Stimulated activated CD4-positive, alpha-beta T cell treated with anti-CD3 and anti-CD28 coated beads, Interleukin-15, amount 100 ng/mL, for 1 hour (primary cell): ENCODE measurements at places on chromosomes 1 and 21.

GRCh38 chr1:204410688-204411450 lies 748 bp downstream of the PPP1R15B start:
- DNase-seq, result no peak

GRCh38 chr1:227886993-227887696 lies 60.6 kb downstream of the WNT9A start:
- no peak for DNase-seq

GRCh38 chr21:44958471-44959191 lies 18.8 kb downstream of the SLX9 start:
- no peak for DNase-seq

DNA sequence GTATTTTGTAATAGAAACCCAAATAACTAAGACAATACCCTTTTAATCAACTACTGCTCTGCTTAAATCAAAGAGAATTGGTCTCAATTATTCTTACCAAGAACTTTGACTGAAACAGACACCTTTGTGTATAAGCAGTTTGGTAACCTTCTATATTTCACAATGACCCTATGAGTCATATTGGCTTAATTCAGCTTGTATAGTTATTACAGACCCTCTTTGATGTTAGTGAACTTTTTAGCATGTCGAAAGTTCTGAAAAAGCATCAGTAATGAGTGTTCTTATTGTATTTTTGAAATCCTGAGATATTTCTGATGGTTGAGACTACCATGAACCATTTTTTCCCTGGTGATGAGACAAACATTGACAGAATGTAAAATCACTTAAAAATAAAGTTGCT lies 43.3 kb upstream of the RABGAP1L start:
- no peak for DNase-seq

GRCh38 chr1:44553771-44554170 lies 120.5 kb downstream of the TMEM53 start:
- DNase-seq, result no peak

DNA sequence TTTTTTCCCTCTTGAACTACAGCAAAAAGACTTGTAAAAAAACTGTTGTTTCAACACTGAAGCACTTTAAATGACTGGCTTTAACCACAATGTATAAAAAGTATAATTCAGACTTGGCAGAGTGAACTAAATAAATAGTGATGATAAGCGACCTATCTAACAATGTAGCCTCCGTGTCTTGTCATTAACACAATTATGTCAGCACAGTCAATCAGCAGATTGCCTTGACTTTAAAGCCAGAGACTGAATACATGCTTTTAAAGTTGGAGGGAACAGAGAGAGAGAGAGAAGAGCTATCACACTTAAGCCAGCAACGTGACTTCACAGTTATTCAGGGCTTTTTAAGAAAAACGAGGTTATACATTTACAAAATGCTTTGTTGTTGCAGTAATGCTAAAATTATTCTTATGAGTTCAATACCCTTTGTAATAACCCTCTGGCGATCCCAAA lies 378.1 kb downstream of the LMO4 start:
- DNase-seq, result no peak

- DNase-seq, result no peak
Measured at GRCh38 chr1:24705260-24706073, 39.8 kb upstream of the CLIC4 start.

DNA sequence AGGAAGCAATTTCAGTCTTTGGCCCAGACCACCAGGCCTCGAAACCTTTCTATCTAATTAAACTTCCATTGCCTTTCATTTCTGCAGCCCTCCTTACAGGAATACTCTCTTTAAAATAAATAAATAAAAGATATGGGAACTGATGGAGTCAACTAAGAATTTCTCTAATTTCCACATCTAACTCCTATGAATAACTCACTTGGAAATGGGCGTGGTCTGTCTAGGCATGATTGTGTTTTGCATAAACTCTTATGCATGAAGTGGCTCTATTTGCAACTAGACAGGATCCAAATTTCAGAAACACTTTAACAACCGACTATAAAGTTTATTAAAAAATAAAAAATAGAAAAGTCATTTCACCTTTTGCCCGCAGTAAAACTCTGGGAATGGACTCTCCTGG lies 199.5 kb downstream of the ADSS2 start:
- no peak for DNase-seq

DNA sequence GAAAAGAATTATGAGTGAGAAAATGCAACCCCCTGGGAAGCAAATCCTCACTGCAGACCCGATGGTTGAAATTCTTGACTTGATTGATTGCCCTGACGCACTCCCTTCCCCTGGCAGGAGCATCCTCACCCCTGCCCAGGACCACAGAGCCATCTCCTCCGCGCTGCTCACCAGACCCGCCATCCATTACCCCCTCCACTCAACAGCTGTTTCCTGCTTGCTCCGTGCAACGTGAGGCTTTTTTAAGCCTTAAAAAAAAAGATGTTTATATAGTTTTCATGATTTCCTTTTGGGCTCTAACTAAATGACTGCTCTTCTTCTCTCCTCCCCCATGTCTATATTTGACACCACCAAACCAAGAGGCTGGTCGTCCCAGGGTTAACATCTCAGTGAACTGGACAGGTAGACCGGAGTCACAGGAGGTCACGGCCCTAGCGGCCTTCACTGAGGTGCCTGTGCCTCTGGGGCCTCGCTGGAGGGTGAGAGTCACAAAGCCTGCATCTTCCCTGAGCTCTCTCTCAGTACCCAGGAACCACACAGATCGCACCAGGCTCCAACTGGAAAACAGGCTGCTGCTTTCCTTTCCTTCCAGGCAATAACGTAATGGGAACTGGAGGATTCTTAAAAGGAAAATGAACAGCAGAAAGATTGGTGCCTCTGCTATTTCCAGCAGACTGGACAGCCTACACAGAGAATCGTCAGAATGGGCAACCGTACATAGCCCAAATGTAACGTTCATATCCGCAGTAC lies 49.8 kb downstream of the ZBTB18 start:
- no peak for DNase-seq

- no peak for DNase-seq
Measured at GRCh38 chr1:50251702-50252101, 143.0 kb downstream of the ELAVL4 start.

DNA sequence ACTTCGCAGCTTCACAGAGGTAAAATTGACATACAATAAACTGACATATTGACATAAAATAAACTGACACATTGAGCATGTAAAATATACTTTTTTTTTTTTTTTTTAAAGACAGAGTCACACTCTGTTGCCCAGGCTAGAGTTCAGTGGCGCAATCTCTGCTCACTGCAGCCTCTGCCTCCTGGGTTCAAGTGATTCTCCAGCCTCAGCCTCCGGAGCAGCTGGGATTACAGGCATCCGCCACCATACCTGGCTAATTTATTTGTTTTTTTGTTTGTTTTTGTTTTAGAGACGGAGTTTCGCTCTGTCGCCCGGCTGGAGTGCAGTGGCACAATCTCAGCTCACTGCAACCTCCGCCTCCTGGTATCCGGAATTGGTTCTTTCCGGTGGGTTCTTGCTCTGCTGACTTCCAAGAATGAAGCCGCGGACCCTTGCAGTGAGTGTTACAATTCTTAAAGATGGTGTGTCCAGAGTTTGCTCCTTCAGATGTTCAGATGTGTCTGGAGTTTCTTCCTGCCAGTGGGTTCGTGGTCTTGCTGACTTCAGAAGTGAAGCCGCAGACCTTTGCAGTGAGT lies 48.4 kb upstream of the CLIC4 start:
- no peak for DNase-seq

GRCh38 chr1:184289825-184290550 lies 96.8 kb upstream of the C1orf21 start:
- no peak for DNase-seq

GRCh38 chr1:26771643-26772321 lies 16.0 kb upstream of the PIGV start:
- no peak for DNase-seq

- no peak for DNase-seq
Measured at GRCh38 chr1:89620664-89621063, 12.3 kb upstream of the LRRC8C start.

- no peak for DNase-seq
Measured at GRCh38 chr1:36824390-36824861, 209.9 kb downstream of the GRIK3 start.

DNA sequence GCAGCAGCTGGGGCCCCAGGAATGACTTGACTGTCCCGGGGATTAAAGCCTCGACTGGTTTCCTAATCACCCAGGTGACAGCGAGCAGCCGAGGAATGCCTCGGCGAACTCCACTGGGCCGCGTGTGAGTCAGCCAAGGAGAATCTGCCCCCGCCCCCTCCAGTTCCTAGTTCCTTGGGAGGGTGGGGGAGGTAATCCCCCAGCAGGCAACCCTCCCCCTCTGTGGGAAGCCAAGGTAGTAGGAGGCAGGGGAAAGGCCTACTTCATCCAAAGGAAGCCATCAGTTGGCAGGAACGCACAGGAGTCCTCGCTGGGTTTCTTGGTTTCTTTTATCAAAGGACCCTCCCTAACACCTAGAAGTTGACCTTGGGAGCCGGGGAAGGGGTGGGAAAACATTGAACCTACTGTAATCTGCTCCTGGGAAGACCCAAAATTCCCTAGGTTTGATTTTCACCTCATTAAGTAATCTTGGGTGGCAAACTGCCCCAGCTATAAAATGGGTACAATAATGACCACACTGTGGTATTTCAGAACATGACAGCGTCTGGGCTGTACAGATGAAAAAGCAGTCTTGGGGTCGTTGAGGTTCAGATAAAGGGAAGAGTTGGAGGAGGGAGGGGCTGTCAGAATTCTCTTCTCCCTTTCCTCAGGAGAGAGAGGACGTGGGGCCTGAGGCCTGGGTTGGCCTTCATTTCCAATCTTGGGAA lies 1.4 kb downstream of the TENT5B start:
- DNase-seq, result no peak

GRCh38 chr1:209364716-209365115 lies 218.8 kb upstream of the CAMK1G start:
- no peak for DNase-seq

GRCh38 chr1:110542725-110543124 lies 23.8 kb upstream of the KCNA10 start:
- no peak for DNase-seq

- DNase-seq, result no peak
Measured at GRCh38 chr1:178209935-178210334, 116.0 kb downstream of the RASAL2 start.

DNA sequence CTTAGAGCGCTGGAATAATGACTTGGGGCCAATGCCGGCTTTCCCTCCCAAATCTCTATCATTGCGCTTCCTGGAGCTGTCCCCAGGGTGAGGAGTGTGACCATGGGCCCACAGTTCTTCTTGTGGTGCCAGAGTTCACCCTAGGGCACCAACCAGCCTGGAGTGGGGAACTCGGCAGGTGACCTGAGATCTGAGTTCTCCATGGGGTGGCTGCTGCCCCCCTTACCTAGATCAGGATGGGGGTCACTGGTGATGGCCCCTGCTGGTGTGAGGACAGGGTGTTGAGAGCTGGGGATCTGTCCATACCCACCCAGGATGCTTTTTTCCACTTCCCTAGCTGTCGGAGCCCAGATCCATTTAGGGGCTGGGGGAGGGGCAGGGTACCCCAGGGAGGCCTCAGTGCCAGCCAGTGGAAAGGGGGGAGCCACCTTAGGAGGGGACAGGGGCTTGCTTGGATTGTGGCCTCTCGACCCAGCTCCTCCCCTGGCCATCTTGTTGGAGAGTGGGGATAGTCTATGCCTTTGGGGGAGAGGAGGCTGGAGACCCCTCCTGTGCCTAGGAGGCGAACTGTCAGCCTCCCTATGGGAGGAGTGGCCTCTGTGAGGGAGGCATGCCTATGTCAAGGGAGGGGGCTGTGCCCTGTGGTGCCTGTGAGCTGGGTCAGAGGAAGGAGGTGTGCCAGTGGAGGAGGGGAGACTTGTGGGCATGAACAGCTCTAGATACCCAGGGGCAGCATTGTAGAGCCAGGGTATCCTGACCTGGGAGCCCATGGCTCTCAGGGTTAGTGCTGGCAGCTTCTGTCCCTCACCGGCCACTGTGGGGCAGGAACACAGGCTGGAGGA lies 1.7 kb downstream of the FOXO6 start:
- no peak for DNase-seq

DNA sequence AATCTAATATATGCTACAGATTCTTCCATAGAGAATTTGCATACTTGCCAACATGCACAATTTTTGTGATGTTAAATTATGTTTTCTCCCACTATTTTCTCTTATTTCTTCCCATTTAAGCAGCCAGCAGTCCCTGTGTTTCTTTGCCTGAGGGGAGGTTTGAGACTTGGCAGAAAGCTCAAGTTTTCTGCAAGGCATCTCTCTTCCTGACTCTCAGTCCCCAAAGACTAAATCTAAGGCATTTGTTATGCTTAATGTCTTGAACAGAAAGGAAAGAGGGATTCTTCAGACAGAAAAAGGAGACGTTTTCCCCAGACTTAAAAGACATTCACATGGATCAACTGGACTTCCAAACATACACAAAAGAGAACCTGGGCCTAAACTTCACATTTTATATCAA lies 354.4 kb downstream of the RYR2 start:
- DNase-seq, result no peak

GRCh38 chr1:41850029-41850428 lies 68.7 kb downstream of the HIVEP3 start:
- no peak for DNase-seq

DNA sequence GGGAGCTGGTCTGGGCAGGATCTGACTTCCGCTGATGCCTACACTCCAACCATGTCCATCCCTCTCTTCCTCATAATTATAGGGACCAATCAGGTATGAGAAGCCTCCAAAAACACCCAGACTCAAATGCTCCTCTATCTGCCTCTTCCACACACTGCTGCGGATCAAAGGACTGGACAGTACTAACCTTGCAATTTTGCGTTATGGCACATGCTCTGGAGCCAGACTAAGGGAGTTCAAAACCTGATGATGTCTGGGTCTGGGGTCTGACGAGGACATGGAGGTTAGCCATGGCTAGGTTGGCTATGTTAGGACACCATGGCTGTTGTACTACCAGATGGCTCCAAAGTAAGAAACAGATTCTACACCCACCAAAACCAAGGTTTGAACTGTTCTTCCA lies 10.3 kb downstream of the GPN2 start:
- DNase-seq, result no peak

- DNase-seq, result no peak
Measured at GRCh38 chr21:32214654-32215305, 64.1 kb downstream of the MIS18A start.

- DNase-seq, result no peak
Measured at GRCh38 chr1:87329051-87329525, 408 bp downstream of the LMO4 start.

DNA sequence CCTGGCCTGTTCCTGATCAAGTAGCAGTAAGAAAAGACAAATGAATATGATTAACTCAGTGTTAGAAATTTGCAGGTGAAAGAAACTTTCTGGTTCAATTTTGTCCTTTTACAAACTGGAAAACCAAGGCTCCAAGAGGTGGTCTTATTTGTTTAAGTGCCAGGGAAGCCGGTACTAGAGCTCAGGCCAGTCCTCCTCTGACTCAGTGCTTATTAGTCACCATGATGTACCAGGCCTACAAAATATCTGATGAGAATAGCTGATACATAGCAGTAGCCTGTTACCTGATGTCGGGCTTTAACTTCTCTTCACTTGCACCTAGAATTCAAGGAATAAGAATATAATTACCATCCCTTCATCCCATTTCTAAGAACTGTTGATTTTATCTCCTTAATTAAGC lies 394.8 kb downstream of the LMX1A start:
- no peak for DNase-seq

GRCh38 chr21:25466470-25466869 lies 140.8 kb downstream of the MRPL39 start:
- DNase-seq, result no peak
